ENCODE measurements at places on chromosomes 1 and 21.

GRCh38 chr1:205791568-205792180 is 16.4 kb upstream of the RAB29 start:
- peak; percentile 45 for DNase-seq

- DNase-seq = no peak
Measured at GRCh38 chr1:155607708-155608107, 2.3 kb upstream of the MSTO1 start.

- no peak for DNase-seq
Measured at GRCh38 chr21:29258626-29259338, 39.9 kb upstream of the BACH1 start.

- no peak for DNase-seq
Measured at GRCh38 chr21:28387220-28387619, 605.5 kb downstream of the LTN1 start.

- DNase-seq = peak; percentile 51
Measured at GRCh38 chr1:44810101-44810761, 1.9 kb downstream of the BTBD19 start.

DNA sequence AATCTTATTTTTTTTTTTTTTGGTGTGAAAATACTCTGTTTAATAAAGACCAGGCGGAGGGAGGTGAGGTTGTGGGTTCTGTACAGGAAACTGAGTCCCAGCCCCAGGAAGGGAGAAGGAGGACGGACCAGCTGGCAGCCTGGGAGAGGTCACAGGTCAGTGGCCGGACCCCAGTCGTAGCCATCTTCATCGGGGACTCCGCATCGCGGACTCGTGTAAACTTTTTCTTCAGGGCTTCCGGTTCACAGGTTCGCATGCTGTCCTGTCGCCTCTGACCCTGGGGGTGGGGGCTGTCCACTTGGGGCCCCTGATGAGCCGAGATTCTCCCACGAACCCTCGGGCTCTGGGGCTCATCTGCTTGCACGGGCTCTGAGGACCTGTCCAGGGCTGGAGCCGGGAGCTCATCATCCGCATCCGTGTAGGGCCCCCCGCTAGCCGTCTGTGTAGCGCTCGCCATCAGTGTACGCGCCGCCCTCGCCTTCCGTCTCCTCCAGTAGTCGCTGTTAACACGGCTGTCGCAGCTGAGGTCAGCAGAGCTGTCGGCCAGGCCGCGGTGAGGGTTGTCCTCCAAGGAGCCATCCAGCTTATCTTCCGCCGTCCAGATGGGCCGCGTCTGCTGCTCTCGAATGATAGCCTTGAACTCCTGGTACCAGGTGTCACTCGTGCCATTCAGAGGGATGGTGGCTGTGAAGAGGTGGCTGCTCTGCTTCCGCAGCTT is 975.7 kb upstream of the PRMT6 start:
- DNase-seq = no peak

DNA sequence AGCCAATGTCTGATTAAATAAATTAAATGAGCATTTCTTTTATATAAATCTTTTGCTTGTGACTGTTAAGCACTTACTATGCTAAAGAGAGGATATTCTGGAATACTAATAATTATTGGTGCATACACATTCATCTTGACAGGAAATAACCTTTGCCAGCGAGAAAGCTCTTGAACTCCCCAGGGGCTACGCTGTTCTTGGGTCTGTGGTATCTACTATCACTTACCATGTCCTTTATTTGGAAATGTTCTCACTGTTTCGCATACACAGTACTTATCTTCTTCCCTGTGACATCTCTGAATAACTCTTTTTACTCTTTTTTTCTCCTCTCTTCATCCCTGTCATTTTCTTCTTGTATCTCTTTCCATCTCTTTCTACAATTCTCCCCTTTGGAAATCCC is 178.7 kb downstream of the GABPA start:
- DNase-seq = no peak

GRCh38 chr1:153526132-153526543 is 9.7 kb downstream of the S100A6 start:
- no peak for DNase-seq

DNA sequence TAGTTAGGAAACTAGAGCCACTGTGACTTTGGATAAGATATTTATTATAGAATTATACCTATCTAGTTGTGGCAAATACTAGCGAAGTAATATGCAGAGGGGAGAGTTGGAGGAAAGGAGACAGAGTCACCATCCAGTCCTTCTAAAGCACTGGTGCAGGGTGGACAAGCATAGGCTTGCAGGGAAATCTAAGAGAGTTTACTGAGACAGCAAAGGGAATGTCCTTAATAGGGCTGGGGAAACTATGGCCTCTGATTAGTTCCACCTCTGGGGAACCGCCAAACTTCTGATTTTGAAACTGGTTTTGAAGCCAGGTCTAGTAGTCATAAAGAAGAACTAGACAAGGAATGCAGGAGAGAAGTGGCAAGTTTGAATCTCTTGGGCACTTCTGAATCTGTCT is 407.9 kb downstream of the VAV3 start:
- DNase-seq = no peak

DNA sequence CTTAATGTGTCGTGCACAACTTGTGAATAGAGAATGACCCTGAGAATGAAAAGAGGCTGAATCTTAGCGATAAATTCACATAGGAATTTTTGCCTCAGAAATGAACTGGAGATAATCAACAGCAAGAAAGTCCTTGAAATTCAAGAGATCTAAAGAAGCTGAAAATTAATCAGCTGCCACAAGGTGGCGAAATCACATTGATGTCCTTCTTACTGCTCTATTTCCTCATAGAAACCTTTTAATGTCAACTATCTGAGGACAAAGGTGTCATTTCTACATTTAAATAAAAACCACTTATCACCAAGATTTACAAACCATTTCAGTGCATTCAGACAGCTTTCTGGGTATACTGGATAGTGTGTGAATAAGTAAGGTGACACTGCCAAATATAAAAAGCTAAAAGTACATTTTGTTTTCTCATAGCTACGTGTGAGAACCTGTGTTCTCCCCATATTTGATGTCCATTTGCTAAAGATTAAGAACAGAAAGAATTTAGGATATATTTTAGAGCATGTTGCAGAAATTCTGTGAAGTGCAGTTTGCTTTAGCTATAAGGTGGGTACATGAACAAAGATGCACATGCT is 485.3 kb upstream of the PTBP2 start:
- no peak for DNase-seq
